ENCODE measurements at places on chromosomes 7 and 10. TPM values are rescaled to one million over a fixed set of nuclear protein-coding genes. Genes with fewer than 3 reads are reported as not detected.
A peak's percentile ranks its signal among the peaks of the same experiment; 100 is the strongest.

DNA sequence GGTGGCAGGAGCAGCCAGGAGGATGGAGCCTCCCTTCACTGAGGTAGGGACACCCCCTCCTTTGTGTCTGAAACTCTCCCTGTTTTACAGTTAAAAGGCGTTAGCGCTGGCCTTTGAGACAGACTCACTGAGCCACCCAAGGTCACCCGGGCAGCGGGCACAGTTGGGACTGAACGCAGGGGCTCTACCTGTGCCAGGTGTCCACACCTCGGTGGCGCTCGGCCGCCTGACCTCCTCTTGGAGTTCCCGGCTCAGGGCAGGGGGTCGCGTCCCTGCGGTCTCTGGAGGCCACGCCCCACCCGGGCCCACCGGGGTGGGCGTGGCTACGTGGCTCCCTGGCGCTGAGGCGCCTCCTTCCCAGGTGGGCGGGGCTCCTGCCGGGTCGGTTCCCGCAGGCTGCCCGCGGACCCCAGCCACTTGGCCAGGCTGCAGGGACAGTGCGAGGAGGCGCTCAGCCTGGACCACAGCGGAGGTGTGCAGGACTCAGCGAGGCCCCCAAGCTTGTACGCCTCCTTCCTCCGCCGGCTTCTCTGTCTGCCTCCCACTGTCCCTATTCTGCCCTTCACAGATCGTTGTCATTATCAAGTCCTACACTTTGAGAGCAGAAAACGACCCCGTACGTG is 39.9 kb upstream of the LEP start:
- no peaks in the 10 kb centered on the region for H3K36me3 ChIP-seq
- H3K4me3 ChIP-seq: peak overlapping the region; percentile 31
- H3K27ac ChIP-seq: no peak overlapping the region
- H3K27me3 ChIP-seq: peaks cover 4% of the 10 kb centered on the region

- H3K36me3 ChIP-seq: no peaks in the 10 kb centered on the region
- DNase-seq: no peak
- no peaks in the 10 kb centered on the region for H3K4me1 ChIP-seq
- no peak overlapping the region for H3K27ac ChIP-seq
- H3K27me3 ChIP-seq: no peaks in the 10 kb centered on the region
Observed at GRCh38 chr7:105296491-105296890, 92.2 kb downstream of the SRPK2 start.

- no peaks in the 10 kb centered on the region for H3K27me3 ChIP-seq
- no peaks in the 10 kb centered on the region for H3K36me3 ChIP-seq
- no peak for DNase-seq
- H3K27ac ChIP-seq: no peak overlapping the region
Observed at GRCh38 chr7:31186202-31186601, 134.1 kb downstream of the ADCYAP1R1 start.

- DNase-seq: no peak
- no peak overlapping the region for H3K27ac ChIP-seq
- no peaks in the 10 kb centered on the region for H3K36me3 ChIP-seq
- H3K4me1 ChIP-seq: no peaks in the 10 kb centered on the region
- H3K27me3 ChIP-seq: no peaks in the 10 kb centered on the region
Observed at GRCh38 chr10:106242301-106242700, 922.2 kb downstream of the SORCS1 start.

DNA sequence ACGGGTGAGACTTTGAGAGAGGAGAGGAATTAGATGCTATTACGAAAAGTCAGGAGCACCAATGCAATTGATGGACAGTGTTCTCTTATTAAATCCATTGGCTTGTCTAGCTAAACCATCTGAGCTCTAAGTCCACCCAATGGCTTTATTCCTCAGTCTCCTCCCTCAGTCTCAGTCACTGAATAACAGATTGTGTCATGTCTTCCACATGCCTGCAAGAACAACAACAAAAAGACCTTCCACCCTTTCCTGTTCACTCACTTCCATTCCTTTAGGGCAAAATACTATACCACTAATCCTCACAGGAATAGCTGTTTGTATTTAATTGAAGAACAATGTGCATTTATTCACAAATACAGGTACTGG is 154.8 kb upstream of the LAMB4 start:
- no peaks in the 10 kb centered on the region for H3K27me3 ChIP-seq
- no peaks in the 10 kb centered on the region for H3K4me1 ChIP-seq
- no peak for DNase-seq
- no peaks in the 10 kb centered on the region for H3K36me3 ChIP-seq
- H3K27ac ChIP-seq: no peak overlapping the region

- no peaks in the 10 kb centered on the region for H3K4me1 ChIP-seq
- H3K36me3 ChIP-seq: no peaks in the 10 kb centered on the region
- H3K4me3 ChIP-seq: no peak overlapping the region
- DNase-seq: no peak
- no peaks in the 10 kb centered on the region for H3K27me3 ChIP-seq
- H3K27ac ChIP-seq: no peak overlapping the region
Observed at GRCh38 chr10:105023211-105024111, 382.4 kb downstream of the SORCS3 start.

- DNase-seq: no peak
- H3K27ac ChIP-seq: no peak overlapping the region
- peaks cover 52% of the 10 kb centered on the region for H3K36me3 ChIP-seq
- no peaks in the 10 kb centered on the region for H3K27me3 ChIP-seq
Observed at GRCh38 chr7:100024020-100024619, 8.7 kb downstream of the ZKSCAN1 start.

The RPEL1 gene
- total RNA-seq: not detected

The ZNF25 gene
- 8.9 TPM for total RNA-seq

The SLC13A1 gene
- not detected for total RNA-seq
